NCI-H187 treated with DMSO at 0.1 percent for 48 hours (cell line): ENCODE measurements at places on chromosomes 2 and 18.

DNA sequence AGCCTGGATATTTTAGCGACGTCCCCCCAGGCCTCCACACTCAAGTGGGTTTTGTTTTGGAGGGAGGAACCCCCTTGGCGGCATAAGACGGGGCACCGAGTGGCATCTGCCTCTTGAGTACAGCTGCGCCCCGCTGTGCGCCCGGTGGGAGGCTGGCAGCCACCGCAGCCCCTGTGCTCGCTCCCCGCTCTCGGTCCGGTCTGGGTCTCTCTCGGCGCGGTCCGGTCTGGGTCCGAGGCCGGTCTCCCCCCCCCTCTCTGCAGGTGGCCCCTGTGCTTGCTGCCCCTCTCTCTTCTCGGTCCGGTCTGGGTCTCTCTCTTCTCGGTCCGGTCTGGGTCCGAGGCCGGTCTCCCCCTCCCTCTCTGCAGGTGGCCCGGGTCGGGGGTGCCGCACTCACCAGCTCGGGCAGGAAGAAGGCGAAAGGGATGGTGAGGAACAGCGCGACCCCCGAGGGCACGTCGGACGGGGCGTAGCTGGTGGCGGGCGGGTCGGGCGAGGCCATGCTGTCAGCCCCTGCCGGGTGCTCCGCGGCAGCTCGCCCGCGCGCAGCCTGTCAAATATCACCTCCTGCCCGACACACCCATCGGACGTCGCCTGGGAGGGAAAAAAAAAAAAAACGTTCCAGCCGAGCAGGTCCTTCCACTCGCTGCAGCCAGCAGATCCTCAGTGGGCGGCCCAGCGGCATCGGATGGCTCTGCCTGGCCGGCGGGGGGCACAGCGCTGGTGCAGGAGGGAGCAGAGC, at the start of gene MALL:
Gene MALL (minus strand): TSS at position 532 of the 742 bp plus-strand sequence. CDS start 30 bp downstream, at position 502.
- DNase-seq = no peak

DNA sequence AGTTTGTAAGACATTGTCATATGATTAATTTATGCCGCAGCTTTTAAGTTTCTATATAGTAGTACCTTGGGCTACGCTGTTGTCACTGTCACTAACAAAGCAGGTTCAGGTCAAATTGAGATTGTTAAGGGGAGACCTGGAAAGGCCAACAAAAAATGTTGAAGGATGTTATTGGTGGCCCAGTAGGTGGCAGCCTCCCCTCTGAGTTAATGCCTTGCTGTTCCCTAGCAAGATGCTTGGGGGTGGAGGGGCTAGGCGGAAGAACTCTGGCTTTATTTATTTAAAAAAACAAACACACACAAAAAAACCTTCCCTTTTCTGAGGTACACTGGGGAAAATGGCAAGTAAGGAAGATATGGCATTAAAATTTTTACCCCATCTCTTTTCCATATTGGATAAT, 128.3 kb upstream of the ATP5MC3 start:
- DNase-seq = no peak

DNA sequence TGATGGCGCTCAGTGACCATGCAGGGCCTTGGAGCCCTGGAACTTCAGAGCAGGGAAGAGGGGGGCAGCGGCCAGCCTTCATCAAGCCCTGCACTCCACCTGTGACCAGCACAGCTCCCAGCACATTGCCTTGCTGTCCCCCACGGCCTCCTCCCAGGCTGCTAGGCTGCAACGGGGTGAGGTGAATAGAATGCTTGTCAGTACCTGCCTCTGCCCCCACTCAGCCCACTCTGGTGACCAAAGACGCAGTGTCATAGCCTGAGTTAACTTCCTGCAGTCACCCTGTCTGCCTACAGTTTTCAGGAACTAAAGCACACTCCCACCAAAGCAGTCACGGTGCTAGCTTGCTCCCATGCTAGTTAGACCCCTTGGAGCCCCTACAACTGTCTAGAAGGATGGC, 72.1 kb downstream of the STPG4 start:
- DNase-seq = no peak

DNA sequence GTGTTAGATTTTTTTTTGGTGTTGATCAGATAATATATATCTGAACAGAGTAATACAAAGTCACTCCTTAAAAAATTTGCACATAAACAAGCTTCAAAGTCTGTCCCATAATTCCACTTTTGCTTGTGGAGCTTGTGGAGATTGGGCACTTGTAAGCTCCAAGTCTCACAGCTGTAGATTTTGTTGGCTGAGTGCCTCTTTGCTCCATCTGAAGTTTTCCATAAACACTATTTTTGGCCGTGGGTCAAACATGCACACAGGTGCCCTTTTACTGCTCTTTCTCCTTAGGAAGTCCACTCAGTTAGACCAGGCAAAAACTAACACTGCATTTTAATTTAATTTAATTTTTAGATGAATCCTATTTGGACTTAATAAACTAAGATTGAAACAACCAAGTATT, 3.6 kb upstream of the KCNJ13 start:
- no peak for DNase-seq

GRCh38 chr2:8761529-8762164, 75.8 kb downstream of the KIDINS220 start:
- no peak for DNase-seq

DNA sequence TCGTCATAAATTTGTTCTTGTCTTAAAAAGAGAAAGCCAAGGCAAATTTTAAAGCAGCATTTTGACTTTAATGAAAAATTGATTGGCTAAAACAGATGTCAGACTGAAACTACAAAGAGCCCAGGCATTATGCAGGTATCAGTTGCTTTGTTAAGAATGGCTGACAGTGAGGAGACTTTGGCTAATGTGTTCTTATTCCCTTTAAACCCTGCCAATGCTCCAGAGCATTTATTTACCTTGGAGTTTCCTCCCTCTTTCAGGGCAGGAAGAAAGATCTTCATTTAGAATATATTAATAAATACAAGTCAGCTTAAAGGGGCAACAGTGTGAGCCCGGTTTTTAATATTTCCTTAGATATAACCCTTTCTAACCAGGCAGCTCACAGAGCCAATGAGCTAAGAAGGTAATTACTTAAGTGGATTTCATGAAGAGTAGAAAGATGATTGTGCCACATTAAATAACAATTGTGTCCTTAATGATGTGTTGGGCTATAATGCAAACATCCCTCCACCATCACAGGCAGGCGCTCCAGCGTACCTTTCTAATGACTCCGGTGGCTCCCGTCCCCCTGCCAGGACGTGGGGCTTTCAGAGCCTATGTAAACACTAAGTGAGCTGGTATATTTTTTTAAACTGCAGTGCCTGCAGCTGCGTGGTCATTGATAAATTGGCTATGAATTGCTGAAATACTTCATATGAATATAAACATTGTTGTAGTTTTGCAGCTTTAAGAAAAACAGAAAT, 349.4 kb upstream of the POU3F3 start:
- no peak for DNase-seq
